Stimulated activated CD4-positive, alpha-beta T cell treated with anti-CD3 and anti-CD28 coated beads, Interleukin-1b, Interleukin-23, amount 100 ng/mL, for 48 hours (primary cell): ENCODE measurements at places on chromosomes 1 and 21.

GRCh38 chr1:201302163-201303152, 19.2 kb downstream of the PKP1 start:
- DNase-seq = no peak

DNA sequence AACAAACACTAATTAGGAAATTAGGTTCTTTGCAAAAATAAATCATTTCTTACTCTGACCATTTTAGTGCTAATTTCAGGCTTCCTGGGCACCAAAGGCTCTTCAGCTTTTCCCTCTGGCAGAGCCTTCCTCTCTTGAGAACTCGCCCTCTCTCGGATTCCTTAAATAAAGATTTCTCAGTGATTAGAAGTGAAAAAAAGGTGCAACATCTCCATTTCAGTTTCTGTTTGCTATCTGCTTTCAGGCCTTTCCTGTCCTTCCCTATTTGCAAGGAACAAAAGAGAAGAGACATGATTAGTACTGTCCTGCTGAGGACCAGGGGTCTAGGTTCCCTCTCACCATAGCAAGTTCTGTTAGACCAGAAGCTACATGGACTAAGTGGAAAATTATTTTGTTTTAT, 27.8 kb upstream of the CACYBP start:
- no peak for DNase-seq

GRCh38 chr21:46369520-46370235, 45.7 kb downstream of the PCNT start:
- no peak for DNase-seq

GRCh38 chr1:209630383-209631225, 21.6 kb downstream of the LAMB3 start:
- no peak for DNase-seq

GRCh38 chr1:84582802-84583587, 8.8 kb upstream of the CTBS start:
- no peak for DNase-seq

- no peak for DNase-seq
Observed at GRCh38 chr1:166693158-166693557, 146.1 kb upstream of the POGK start.

DNA sequence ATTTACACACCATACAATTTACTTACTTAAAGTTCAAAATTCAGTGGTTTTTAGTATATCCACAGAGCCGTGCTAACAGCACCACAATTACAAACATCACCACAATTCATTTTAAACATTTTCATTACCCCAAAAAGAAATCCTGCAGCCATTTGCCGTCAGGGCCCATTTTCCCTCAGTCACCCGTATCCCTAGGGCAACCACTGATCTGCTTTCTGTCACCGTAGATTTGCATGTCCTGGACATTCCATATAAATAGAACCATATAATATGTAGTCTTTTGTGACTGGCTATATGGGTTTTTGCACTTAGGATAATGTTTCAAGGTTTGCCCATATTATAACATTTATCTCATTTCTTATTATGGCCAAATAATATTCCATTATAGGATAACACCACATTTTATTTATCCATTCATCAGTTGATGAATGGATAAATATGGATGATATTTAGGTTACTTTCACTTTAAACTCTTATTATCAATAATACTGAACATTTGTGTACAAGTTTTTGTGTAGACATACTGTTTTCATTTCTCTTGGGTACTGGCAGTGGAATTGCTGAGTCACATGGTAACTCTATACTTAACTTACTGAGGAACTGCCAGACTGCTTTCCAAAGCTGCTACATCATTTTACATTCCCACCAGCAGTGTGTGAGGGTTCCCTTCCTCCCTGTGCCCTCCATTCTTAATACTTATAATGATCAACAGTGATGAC, 68.9 kb downstream of the ST3GAL3 start:
- DNase-seq = no peak

DNA sequence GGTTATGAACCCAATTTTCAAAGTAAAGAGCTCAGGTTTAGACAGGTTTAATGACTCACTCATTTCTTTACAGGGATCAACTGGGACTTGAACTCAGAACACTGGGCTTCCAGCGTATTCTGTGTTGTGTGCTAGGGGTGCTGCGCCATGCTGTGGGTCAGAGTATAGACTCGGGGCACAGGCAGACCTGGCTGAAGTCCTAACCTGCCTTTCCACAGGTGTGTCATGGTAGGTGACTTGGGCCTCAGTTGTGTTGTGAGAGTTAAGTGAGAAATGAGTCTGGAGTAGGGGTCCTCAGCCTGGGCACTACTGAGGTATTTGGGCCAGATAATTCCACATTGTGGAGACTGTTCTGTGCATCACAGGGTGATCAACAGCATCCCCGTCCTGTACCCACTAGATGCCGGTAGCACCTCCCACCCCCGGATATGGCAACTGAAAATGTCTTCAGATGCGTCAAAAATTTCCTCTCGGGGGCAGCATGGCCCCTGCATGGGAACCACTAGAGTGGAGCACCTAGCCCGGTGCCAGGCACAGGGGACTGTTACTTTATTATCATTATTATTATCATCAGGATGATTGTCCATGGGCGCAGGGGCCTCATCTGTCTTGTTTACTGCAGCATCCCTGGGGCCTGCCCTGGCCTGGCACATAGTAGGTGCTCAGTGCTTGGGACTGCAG, 575.5 kb downstream of the PTPRU start:
- no peak for DNase-seq

- DNase-seq = no peak
Observed at GRCh38 chr1:219985169-219985568, 56.8 kb upstream of the SLC30A10 start.

DNA sequence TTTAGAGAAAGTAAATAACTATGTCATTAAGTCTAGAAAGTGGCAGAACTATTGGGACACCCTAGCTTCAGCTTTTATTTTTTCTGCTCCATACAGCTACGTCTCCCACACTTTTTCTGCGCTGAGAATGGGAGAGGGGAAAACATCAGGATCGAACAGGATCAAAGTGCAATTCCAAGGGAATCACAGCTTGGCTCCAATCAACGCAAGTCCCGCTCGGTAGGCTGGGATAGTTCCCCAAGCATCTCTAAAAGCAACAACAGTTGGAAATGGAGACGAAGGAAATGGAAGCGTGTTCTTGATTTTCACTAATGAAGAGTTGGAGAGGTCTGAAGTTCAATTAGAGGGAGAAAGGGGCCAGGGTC, 536 bp downstream of the HMGCL start:
- no peak for DNase-seq

- DNase-seq = no peak
Observed at GRCh38 chr21:16185766-16186165, 456.0 kb downstream of the USP25 start.

- no peak for DNase-seq
Observed at GRCh38 chr1:177883581-177883980, 86.3 kb downstream of the SEC16B start.

DNA sequence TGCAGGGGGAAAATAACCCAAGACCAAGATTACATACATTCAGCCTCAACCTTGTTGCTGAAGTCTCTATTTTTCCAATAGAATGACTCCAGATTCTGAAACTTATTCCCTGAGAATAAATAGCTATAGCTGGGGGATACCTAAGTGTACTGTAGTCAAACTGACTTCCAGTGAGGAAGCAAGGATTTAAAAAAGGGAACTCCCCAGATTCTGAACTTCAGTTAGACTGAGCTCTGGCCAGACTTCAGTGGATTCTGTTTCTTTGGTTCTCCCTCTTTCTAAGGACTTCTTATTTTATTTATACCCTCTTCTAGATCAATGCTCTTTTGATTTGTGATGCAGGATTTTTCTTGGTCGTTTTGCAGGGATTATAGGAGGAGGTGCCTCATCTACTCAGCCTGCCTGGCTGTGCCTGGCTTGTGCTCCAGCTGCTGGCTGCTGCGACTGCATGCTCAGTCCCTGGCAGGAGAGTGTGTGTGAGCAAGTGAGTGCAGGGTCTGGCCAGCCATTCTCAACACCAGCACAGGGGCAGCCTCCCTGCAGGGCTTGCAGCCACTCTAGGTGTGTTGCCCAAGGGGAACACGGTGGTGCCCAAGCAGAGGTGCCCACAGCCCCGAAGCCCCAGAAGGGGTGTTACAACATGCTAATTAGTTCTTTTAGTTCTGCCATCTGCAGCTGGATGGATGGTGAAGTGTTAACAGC, 43.0 kb downstream of the SPATA17 start:
- no peak for DNase-seq

GRCh38 chr1:179047636-179047997, 21.9 kb downstream of the FAM20B start:
- no peak for DNase-seq

GRCh38 chr1:46394108-46394871, at the start of gene FAAH:
Gene FAAH, plus strand, starts transcription at chr1:46394317. Its CDS starts 32 bp downstream, at chr1:46394349.
- DNase-seq = peak; percentile 42

DNA sequence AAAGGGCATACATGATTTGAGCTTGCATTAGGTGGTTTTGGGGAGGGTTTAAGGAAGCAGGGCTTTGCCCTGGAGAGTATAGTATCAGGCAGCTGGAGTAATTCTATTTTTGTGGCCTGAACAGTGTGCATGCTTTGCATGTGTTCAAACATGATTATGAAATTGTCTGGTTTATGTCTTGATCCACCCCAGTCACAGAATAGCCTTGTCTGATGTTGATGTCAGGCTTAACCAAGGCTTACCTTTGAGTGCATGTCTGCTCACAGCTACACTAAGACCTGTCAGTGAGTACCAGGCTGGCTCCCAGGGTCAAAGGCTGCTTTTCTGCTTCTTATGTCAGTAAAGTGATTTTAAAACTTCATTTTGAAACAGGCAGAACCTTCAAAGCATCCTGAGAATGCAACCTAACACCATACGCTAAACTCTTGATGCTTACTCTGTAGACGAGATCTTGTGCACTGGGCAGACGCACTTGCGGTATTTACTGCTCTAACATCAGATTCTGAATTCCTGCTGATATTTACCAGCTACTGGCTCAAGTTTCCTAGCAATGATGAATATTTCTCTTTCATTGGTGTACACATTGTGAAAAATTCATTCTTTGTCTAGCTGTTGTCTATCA, 78.9 kb downstream of the MAP3K21 start:
- DNase-seq = no peak

GRCh38 chr1:240705579-240705978, 93.6 kb upstream of the GREM2 start:
- no peak for DNase-seq

DNA sequence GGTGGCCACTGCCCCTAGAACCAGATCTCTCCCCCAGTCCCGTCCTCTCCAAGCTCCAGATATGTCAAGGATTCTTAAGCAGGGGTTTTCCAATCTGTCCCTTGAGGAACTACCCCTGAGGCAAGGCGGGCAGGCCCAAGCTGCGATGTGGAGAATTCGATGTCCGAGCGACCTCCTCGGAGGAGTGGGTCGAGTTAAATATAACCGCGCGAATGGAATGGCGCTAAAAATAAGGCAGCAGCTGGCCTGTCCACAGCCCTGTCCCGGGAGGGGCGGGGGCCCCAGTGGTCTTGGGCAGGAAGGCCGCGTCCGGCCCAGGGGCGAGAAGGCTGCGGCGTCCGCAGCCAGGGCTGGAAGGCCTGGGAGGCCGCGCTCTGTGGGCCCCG, 5.8 kb upstream of the FOXD3 start:
- no peak for DNase-seq

GRCh38 chr1:152125834-152126443, 10.7 kb upstream of the TCHH start:
- DNase-seq = no peak

GRCh38 chr1:235588916-235589515, 60.6 kb downstream of the GNG4 start:
- no peak for DNase-seq
